ENCODE measurements at places on chromosomes 4 and X. TPM values are rescaled to one million over a fixed set of nuclear protein-coding genes. Genes with fewer than 3 reads are reported as not detected.

DNA sequence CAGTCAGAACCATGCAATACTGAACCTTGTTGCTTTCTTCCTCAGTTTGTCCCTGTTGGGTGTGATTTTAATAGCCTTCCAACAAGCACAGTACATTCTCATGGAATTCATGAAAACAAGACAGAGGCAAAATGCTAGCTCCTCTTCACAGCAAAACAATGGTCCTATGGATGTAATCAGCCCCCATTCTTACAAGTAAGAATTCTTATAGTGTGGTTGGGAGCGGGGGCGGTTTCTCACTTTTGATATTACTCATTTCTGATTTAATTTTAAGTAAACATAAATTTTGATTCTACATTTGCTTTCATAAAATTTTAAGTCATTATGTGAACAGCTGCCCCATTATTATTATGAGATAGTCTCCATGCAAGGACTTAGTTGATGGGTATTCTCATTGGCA lies 80.8 kb upstream of the TLR2 start:
- H3K27me3 ChIP-seq: no peaks in the 10 kb centered on the region
- H3K36me3 ChIP-seq: peaks cover 63% of the 10 kb centered on the region
- H3K4me3 ChIP-seq: no peak overlapping the region
- no peak overlapping the region for H3K27ac ChIP-seq

DNA sequence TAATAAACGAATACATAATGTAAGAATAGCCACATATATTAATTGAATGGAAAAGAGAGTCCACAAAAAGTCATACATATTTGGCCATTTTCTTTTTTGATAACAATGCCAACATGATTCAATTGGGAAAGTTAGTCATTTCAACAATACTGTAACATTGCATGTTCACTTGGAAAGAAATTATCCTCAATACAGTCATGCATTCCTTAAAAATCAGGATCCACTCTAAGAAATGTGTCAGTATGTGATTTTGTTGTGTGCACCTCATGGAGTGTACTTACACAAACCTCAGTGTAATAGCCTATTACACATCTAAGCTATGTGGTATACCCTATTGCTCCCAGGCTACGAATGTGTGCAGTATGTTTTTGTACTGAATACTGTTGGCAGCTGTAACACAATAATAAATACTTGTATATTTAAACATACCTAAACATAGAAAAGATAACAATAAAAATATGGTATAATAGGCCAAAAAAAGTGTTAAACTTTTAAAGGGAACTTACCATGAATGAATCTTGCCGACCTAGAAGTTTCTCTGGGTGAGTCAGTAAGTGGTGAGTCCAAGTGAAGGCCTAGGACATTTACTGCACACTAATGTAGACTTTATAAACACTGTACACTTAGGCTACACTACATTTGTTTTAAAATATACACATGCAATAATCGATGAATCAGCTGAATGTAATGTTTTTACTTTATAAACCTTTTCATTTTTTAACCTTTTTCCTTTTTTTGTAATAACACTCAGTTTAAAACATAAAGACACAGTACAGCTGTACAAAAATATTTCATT lies 806.8 kb downstream of the PCDH18 start:
- no peaks in the 10 kb centered on the region for H3K27me3 ChIP-seq
- no peak overlapping the region for H3K27ac ChIP-seq
- DNase-seq: no peak
- H3K4me3 ChIP-seq: no peak overlapping the region
- H3K36me3 ChIP-seq: no peaks in the 10 kb centered on the region
- no peaks in the 10 kb centered on the region for H3K4me1 ChIP-seq

DNA sequence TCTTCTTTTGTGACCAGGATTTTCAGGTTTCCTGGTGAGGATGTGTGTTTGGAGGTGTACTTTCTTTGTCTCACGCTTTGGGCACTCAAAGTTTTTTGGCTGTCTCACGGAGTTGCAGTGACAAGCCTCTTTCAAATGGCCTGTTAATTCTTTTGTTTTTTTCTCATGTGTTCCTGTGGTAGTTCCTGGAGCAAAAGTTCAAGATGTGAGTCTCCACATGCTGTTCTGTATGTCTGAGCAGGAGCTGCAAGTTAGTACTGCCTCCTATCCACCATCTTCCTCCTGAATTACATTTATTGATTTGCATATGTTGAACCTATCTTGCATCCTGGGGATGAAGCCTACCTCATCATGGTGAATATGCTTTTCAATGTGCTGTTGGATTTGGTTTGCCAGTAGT lies 118.5 kb downstream of the VSIG4 start:
- no peak overlapping the region for H3K4me3 ChIP-seq
- no peak overlapping the region for H3K27ac ChIP-seq
- H3K36me3 ChIP-seq: no peaks in the 10 kb centered on the region
- no peaks in the 10 kb centered on the region for H3K4me1 ChIP-seq
- H3K27me3 ChIP-seq: no peaks in the 10 kb centered on the region

GRCh38 chrX:42664680-42665079 lies 113.3 kb downstream of the PPP1R2C start:
- no peak overlapping the region for H3K27ac ChIP-seq
- H3K4me3 ChIP-seq: no peak overlapping the region
- H3K27me3 ChIP-seq: no peaks in the 10 kb centered on the region
- no peaks in the 10 kb centered on the region for H3K36me3 ChIP-seq

DNA sequence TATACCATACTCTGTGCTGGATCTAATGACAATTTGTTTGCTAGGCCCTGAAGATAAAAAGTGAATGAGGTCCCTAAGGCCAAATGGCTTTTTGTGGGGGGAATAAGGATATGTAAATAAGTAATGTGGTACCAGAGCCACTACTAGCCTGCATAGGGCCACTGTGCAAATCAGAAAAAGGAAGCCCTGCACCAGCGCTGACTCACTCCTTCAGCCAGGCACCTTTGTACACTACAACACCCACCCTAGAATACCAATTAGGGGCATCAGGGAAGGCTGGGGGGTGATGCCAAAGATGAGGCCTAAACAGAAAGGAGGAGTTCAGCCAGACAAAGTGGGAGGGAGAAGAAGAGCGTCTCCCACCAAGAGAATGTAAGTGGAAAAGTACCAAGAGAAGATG lies 122.2 kb downstream of the CAMK2D start:
- H3K36me3 ChIP-seq: no peaks in the 10 kb centered on the region
- peaks cover 33% of the 10 kb centered on the region for H3K4me1 ChIP-seq
- no peak overlapping the region for H3K27ac ChIP-seq
- no peak overlapping the region for H3K4me3 ChIP-seq
- no peak for DNase-seq

- H3K4me3 ChIP-seq: no peak overlapping the region
- no peak overlapping the region for H3K27ac ChIP-seq
- H3K27me3 ChIP-seq: no peaks in the 10 kb centered on the region
- H3K36me3 ChIP-seq: peaks cover 25% of the 10 kb centered on the region
Observed at GRCh38 chr4:169690787-169691186, 67.0 kb downstream of the HPF1 start.

GRCh38 chr4:19382993-19383756 lies 868.5 kb upstream of the SLIT2 start:
- no peaks in the 10 kb centered on the region for H3K27me3 ChIP-seq
- H3K4me1 ChIP-seq: no peaks in the 10 kb centered on the region
- H3K36me3 ChIP-seq: no peaks in the 10 kb centered on the region
- no peak overlapping the region for H3K4me3 ChIP-seq
- DNase-seq: no peak

GRCh38 chrX:115901241-115901640 lies 269.3 kb upstream of the AGTR2 start:
- H3K27me3 ChIP-seq: no peaks in the 10 kb centered on the region
- DNase-seq: no peak
- H3K27ac ChIP-seq: no peak overlapping the region
- no peaks in the 10 kb centered on the region for H3K36me3 ChIP-seq
- H3K4me1 ChIP-seq: no peaks in the 10 kb centered on the region

DNA sequence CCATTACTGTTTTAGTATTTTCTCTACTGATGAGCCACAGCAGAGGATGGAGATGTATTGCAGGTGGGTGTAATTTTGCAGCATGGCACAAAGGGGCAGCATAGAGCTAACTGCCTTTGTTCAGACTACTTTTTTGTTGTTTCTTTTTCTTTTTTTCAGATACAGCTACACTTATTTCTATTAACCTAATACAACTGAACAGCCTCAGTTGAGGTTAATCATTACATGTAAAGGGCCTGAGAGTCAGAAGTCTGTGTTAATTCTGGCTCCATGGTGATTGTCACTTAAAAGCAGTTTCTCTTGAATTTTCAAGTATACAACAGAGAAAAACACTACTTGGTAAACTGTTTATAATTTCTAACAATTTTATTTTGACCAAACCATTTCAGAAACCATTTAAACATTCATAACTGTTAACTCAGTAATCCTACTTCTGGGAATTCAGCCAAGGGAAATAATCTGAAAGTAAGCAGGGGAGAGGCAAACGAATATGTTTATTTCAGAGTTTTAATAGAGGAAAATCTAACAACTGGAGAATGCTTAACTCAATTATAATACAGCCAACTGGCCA lies 13.9 kb upstream of the PPEF2 start:
- H3K27me3 ChIP-seq: no peaks in the 10 kb centered on the region
- no peaks in the 10 kb centered on the region for H3K4me1 ChIP-seq
- H3K27ac ChIP-seq: no peak overlapping the region
- no peak overlapping the region for H3K4me3 ChIP-seq
- no peak for DNase-seq

DNA sequence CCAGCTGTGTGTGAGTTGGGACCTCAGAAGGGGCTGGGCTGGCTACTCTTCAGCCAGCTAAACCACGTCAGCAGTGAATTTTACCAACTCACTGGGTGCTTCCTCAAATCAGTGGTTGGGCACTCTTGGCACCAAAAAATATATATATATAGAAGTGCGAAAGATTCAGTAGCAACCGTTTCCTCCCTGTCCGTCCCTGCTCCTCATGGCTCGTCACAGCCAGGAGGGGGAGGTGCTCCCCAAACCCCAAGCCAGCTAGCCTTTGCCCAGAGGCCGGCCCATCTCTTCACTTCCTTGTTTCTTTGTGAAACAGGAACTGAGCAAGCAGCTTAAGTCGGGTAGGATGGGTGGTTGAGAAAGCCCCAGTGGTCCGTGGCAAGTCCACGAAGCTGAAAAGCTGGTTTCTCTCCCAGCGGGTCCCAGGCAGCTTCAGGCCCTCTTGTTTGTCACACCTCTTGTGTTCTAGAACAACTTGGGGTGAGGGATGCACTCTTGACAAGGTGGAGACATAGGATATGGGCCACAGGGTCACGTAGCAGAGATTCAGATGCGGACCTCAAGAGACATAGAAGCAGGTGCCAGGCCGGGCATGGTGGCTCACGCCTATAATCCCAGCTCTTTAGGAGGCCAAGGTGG lies 6.8 kb upstream of the SASH3 start:
- H3K36me3 ChIP-seq: no peaks in the 10 kb centered on the region
- no peaks in the 10 kb centered on the region for H3K4me1 ChIP-seq
- no peaks in the 10 kb centered on the region for H3K27me3 ChIP-seq

CXCL1 gene
- 8.2 TPM for total RNA-seq

SPIN4 gene
- 20.0 TPM for total RNA-seq

STEEP1 gene
- total RNA-seq: 23.1 TPM

PRRG1 gene
- 16.3 TPM for total RNA-seq

DACH2 gene
- total RNA-seq: not detected

ITGB1BP2 gene
- total RNA-seq: 0.38 TPM

ANKRD17 gene
- total RNA-seq: 61.5 TPM

MAML3 gene
- total RNA-seq: 13.1 TPM

CLDN24 gene
- not detected for total RNA-seq
